Right cardiac atrium (tissue), 5 donors: ENCODE measurements at places on chromosomes 2 and 18.
A peak's percentile ranks its signal among the peaks of the same experiment; 100 is the strongest.

DNA sequence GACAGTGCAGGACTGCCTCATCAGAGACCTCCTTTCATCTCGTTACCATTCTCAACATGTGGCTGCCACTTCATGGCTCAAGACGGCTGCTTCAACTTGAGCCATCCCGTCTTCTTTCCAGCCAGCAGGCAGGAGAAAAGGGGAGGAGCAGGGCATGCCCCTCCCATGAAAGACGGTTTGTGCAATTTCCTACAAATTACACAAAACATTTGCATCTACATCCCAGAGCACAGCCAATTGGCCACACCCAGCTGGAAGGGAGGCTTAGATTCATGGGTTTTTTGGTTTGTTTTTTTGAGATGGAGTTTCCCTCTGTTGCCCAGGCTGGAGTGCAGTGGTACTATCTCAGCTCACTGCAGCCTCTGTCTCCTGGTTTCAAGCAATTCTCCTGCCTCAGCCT, 11.8 kb downstream of the UCN start:
- no peak for DNase-seq

- DNase-seq = no peak
Observed at GRCh38 chr2:25787020-25787419, 91.3 kb downstream of the ASXL2 start.

DNA sequence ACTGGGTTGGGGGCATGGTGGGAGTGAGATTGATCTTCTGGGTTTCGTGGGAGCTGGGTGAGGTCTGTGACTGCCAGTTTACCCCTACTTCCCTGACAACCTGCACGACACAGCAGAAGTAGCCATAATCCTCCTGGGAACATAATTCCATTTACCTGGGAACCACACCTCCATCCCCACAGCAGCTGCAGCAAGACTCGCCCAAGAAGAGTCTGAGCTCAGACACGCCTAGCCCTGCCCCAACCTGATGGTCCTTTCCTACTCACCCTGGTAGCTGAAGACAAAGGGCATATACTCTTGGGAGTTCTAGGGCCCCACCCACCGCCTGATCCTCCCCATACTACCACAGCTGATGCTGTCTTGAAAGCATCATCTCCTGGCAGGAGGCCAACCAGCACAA, 43.8 kb downstream of the FLACC1 start:
- no peak for DNase-seq

GRCh38 chr2:129906861-129907235, 72.6 kb upstream of the RAB6C start:
- no peak for DNase-seq

GRCh38 chr18:33291539-33291938, 149.0 kb downstream of the CCDC178 start:
- no peak for DNase-seq

DNA sequence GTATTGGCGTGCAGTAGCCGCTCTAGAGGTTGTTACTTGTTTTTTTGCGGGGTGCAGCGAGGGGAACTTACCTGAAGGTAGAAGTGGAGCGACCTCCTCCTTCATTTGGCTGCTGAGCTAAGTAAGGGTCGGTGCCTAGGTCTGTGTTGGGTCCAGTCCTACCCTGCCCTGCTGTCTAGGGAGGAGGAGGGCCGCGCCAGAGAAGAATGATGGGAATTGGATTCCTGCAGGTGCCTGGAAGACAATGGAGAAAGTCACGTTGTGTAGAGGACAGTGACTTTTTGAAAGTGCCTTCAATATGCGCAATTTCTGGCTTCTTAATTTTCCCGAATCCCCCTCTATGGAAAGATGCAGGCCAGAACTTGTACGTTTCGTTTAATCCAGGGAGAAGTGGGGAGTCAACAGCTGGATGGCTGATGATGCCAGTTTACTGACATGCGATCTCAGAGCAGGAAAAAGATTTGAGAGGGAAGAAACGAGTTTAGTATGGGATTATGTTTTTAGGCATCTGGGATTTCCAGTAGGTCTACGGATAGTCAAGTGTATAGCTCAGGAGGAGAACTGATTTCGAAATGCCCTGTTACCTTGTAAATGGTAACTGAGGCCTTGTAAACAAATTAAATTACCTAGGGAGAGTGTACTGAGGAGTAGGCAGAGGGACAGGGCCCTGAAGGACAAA, 653 bp downstream of the MRPS9 start:
- peak; percentile 12 for DNase-seq

DNA sequence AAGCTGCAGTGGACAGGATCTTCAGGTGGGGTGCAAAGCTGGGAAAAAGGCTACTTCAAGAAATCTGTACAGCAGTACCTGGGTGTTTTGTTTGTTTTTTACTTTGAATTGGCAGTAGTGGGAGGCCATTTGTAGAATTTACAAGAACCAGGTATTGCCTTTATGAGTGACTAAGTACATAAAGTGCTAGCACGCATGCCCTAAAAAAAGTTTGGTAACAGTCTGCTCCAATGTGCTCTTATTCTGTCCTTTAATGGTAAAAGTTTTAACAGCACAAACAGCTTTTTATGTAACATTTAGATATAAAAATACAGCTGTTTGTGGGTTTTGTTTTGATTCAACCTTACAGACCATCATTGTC, 17.2 kb downstream of the REV1 start:
- no peak for DNase-seq

DNA sequence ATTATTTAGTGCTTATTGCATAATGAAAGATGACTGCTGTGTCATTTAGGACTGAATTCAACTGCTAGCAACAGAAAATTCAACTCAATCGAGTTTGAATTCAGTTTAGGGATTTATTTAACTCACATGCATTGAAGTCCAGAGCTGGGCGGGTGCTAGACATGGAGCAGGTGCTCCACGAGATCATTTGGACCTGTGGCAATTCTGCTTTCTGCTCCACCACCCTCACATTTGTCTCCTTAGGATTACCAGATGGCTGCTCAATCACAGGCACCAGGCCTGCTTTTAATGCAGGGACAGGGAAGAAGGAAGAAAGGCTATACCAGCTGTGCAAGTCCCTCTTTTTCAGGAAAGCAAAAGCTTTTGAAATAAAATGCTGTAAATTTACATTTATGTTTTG, 572.9 kb upstream of the SLC8A1 start:
- no peak for DNase-seq

DNA sequence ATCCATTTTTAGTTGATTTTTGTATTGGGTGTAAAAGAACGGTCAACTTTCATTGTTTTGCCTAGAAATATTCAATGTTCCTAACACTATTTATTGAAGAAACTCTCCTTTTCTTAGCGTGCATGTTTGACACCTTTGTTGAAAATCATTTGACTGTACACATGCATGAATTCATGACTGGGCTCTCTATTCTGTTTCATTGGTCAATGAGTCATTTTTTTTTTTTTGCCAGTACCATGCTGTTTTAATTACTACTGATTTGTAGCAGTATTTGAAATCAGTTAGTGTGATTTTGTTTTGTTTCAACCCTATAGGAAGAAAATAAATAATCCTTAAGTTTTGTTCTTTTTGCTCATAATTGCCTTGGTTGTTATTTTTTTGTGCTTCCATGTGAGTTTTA, 828.7 kb downstream of the SUCLG1 start:
- DNase-seq = no peak

GRCh38 chr2:119630121-119630520, 48.9 kb upstream of the TMEM177 start:
- no peak for DNase-seq

GRCh38 chr2:216743781-216744180, 48.4 kb upstream of the IGFBP5 start:
- no peak for DNase-seq

GRCh38 chr18:76450452-76451395, 44.3 kb downstream of the ZNF516 start:
- DNase-seq = peak; percentile 87

DNA sequence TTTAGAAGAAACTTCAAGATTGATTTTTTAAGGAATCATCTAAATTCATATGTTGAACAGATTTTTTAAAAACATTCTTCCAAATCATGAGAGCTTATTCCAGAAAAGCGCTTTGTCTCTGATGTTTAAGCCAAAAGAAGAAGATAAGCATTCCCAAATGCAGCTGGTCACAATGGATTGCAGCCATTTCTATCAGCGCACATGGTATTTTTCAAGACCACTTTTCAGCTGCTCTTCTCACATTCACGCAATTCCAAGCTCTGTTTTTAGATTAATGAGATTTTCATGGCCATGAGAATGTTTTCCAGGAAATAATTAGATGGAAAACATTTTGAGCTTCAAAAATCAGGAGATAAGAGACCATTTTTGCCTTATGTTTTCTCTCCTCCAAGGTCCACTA, 8.7 kb downstream of the OSBPL1A start:
- no peak for DNase-seq

GRCh38 chr2:197134206-197134605, 176.4 kb downstream of the ANKRD44 start:
- no peak for DNase-seq

GRCh38 chr18:47746615-47747014, 183.8 kb downstream of the SMAD2 start:
- no peak for DNase-seq

- no peak for DNase-seq
Observed at GRCh38 chr2:106996171-106996769, 110.3 kb upstream of the ST6GAL2 start.

DNA sequence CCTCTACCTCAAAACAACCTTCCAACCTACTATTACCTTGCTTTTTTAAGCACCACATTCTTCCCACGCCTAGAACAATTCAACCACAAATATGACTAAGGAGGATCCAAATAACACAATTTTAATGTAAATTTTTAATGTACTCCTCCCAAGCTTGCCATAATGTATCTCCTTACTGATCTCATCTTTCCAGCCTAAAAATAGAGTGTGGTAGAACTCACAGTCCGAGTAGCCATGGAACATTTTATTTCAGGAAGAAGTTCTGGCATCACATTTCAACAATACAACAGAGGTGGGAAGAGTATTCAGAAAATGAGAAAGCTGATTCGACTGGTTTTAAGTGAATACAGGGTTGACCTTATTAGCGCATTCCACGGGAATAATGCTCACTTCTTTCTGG, 15.4 kb downstream of the FEZ2 start:
- no peak for DNase-seq

GRCh38 chr2:108956375-108956774, 32.6 kb downstream of the EDAR start:
- no peak for DNase-seq
